Neural crest cell (in vitro differentiated cells): ENCODE measurements at places on chromosomes 3 and 15. TPM values are rescaled to one million over a fixed set of nuclear protein-coding genes. Genes with fewer than 3 reads are reported as not detected.

Gene STAB1
- 0.11 and 0.16 TPM in 2 replicates for total RNA-seq

GRCh38 chr3:184011937-184012889 lies 5.5 kb downstream of the ABCC5 start:
- no peak for DNase-seq

GRCh38 chr15:57640930-57641682 lies 49.4 kb downstream of the MYZAP start:
- peak; percentile 5 for DNase-seq

GRCh38 chr3:129116482-129116946 lies 5.1 kb downstream of the RAB43 start:
- DNase-seq: no peak

Gene GPR160
- 0.21 and 0.23 TPM in 2 replicates for total RNA-seq

Gene ATP13A3
- 74.6 and 76.1 TPM in 2 replicates for total RNA-seq

DNA sequence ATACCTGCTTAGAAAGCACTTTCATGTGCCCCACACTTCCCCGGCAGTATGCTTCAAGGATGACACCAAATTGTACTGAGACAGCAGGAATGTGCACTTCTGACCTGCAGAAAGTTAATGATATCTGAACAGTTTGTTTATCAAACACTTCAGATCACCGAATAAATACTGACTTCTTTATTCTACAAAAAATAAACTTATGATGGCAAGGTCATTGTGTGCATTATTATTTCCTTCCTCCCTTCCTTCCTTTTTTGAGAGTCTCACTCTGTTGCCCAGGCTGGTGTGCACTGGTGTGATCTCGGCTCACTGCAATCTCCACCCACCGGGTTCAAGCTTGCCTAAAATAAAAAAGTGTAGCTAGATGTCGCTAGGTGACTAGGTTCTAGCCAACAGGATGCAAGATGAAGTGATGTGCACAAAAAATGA lies 80.3 kb downstream of the FAIM start:
- no peak for DNase-seq
